ENCODE measurements at places on chromosomes 13 and 19.

GRCh38 chr13:51931606-51932005 is 69.8 kb downstream of the CCDC70 start:
- DNase-seq = no peak

GRCh38 chr13:45776748-45777147 is 74.6 kb downstream of the CBY2 start:
- no peak for DNase-seq

DNA sequence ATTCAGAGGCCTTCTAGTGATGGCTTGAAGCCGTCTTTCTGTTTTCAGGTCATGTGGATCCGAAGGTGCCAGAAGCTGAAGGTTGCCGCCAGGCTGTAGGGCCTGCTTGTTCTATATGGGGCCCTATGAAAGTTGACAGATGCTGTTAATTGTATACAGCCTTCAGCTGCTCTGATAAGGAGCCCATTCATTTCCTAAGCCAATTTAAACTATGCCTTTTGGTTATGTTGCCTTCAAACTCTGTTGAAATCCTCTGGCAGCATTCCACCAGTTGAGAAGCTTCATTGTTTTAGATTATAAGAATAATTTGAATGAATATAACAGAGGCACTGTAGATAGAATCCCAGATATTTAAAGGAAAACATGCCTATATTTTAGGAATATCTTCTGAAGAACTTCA is 34.4 kb downstream of the RAP2A start:
- no peak for DNase-seq

GRCh38 chr13:110616103-110617101 is 1.1 kb downstream of the NAXD start:
- DNase-seq = no peak

- DNase-seq = no peak
Observed at GRCh38 chr13:56718791-56719190, 421.9 kb upstream of the PRR20A start.

DNA sequence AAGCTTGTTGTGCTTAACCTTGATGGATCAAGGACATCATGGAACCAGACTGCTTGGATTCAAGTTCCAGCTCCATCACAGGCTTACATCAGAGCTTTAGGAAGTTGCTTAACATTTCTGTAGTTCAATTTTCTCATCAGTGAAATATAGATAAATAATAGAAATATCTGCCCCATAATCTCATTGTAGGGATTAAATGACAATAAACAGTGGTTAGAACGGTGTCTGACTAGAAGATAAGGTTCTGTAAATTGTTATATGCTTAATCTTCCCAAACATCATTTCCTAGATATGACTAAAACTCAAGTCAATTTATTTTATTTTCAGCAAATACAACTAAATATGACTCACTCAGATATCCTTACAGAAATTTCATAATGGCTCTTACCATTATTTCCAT is 83.5 kb downstream of the SLITRK1 start:
- DNase-seq = no peak

DNA sequence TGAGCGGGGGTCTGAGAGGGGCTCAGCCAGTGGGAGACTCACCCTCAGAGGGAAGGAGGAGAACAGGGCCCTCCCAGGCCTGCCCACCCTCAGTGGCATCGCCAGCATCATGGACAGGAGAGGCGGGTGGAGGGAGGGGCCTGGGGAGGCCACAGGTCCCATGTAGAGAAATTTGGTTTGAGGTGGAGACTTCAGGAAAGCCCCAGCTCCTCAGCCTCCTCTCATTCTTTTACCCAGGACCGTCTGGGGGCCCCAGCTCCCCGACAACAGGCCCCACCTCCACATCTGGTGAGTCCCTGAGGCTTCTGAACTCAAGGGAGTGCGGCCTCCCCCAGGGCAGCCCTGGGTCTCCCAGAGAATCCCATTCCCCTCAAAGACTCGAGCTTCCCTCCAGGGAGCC is 3.1 kb downstream of the LILRB1 start:
- no peak for DNase-seq

DNA sequence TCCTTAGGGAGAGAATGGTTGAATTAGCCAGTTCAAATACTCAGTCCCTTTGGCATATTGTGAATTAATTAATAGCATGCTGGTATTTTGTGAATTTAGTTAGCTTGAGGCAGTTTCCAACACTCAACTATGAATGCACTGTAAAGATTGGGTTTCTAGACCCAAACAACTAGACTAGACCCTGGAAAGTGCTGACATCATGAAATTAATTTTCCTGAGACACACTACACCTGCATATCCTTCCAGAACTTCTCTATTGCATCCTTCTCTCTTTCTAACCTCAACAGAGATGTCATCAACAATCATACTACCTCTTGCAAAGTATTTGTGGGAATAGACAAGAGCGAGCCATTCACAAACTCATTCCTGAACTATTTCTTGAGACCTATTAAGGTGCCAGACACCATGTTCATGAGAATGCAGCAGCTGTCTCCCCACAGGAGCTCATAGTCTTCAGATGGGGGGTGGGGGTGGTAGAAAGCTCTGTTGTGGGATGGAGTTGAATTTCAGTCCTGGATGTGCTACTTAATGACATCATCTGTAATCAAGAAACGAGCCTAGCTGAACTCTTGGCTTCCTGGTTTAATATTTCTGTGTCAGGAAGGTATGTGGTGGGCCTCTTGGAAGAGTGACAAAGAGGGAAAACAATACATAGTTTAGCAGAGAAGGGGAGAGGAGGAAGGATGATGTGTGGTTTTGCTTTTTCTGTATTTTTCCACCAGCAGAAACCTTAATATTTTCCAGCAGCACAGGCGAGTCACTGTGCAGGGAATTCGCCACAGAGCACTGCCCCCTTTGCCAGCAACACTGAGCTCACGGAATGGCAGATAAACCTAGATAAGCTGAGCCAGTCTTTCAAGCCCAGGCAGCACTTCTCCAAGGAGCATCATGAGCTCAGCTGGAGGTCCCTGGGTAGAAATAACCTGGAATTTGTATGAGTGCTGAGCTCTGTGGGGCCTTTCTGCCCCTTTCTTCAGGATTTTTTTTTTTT is 53.1 kb upstream of the CYSLTR2 start:
- DNase-seq = no peak

DNA sequence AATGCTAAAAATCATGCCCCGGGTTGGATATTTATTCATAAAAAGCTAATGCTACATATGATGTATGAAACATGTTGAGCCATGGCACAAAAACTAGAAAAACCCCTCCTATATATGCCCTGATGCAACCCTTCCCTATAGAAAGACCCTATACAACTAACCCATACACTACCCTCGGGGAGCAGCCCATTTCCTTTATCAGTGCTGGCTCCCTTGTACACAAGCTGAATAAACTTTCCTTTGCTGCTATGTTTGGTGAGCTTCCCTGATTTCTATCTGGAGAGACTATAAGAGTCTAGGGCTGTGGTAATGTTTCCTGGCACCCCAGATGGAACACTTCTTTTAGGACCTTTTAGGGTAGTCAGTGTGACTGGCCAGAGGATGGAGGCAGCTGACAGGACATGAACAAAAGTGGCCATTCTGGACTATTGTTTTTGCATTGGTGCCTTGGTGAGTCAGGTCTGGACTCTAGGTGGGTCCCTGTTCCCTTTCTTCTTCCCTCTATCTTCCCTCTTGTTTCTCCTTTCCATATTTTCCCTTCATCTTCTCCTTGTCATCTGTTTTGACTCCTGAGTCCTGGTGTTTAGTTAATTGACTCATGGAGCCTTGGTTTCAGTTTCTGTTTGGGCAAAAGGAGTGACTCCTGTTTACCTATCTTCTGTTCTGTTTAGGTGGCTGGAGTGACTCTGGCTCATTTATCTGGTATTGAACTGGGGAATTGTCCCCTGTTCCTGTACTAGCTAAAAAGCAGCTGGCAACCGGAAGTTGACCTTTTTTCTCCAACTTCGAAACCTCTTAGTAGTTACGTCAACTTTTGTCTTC is 1321.8 kb upstream of the PCDH9 start:
- no peak for DNase-seq

DNA sequence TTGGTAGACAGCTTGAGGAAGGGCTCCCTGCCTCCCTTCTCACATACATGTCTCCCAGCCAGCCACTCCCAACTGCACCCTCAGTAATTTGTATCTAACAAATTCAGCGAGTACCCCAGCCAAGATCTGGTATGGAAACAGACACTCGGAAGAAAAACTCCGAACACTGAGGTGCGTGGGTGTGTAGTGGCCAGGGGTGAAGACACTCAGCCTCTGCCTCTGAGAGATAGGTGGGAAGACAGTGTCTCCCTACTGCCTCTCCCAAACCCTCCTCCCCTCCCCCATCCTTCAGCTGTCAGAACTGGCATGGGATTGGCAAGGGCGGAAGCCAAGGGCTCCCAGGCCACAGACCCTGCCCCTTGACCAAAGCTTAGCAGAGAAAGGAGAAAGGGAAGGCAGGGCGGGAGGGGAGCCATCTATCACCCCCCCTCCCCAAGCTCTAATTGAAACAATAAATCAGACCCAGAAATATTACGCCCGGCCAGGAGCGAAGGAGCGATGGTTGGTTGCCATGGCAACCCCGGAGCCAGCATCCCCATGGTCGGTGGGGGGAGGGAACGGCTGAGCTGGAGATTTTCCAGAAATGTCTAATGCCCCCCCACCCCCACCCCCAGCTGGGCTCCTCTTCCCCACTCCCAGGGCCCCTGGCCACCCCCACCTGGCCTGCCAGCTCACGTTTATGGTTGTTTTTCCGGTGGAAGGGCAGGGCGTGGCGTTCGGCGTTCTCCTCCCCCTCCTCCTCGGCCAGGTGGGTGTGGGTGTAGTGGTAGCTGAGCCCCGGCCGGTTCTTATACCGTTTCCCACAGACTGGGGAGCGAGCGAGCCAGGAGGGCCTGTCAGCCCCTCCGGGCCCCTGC is 7.0 kb downstream of the DPF1 start:
- no peak for DNase-seq

DNA sequence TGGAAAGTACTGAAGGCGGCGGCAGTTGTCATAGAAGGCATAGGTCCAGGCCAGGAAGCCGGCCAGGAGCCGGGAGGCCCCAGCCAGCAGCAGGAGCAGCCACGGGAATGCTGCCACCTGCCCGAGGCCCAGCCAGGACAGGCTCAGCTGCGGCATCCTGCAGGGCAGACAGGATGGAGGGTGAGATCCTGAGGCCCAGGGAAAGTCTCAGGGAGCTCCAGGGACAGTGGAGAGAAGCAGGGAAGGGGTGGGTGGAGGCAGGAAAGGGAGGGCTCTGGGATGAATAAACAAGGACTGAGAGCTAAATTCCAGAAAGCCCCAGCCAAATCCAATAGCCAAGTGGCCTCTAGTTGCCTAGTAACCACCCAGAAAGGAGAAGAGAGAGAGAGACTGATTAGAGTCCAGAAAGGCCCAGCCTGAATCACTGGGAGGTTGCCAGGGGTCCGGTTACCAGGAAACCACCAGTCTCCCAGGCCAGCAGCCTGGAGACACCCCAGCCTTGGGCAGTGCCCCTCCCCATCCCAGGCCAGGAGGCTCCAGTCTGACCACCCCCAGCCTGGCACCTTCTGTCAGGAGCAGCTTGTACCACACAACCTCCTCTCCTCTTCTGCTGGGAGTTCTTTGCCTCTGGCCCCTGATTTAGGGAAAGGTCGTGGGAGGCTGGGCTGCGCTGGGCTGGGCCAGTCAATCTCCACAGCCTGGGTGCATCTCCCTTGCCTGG is 7.5 kb upstream of the OR10H5 start:
- DNase-seq = no peak

DNA sequence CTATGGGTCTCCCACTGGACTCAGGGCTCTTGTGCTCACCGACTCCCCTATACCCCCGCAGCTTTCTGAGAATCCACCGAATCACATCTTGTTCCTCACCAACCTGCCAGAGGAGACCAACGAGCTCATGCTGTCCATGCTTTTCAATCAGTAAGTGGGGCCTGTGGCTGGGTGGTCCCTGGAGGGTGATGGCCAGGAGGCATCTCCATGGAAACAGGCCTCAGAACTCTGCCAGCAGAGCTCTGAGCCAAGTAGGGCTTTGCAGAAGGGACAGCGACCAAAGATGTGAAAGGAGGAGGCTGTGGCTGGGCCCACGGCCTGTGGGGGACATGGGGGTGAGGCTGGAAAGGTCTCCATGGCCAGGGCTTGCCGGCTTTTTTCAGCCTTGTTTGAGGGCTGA is 11.8 kb upstream of the MIA start:
- DNase-seq = no peak

DNA sequence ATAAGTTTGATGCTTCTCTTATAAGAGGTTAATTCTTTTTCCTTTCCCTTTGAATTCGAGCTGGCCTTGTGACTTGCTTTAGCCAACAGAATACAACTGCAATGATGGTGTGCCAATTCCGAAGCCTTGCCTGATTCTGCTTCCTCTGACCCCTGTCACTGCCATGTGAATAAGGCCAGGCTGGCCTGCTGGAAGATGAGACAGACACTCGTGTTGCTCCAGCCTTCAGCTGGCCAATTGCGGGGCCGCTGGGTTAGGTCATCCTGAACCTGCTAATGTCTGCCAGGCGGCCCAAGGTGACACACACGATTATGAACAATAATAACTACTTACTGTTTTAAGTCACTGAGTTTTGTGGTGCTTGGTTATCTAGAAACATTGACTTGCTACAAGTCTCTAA is 352.0 kb downstream of the MYO16 start:
- DNase-seq = no peak

DNA sequence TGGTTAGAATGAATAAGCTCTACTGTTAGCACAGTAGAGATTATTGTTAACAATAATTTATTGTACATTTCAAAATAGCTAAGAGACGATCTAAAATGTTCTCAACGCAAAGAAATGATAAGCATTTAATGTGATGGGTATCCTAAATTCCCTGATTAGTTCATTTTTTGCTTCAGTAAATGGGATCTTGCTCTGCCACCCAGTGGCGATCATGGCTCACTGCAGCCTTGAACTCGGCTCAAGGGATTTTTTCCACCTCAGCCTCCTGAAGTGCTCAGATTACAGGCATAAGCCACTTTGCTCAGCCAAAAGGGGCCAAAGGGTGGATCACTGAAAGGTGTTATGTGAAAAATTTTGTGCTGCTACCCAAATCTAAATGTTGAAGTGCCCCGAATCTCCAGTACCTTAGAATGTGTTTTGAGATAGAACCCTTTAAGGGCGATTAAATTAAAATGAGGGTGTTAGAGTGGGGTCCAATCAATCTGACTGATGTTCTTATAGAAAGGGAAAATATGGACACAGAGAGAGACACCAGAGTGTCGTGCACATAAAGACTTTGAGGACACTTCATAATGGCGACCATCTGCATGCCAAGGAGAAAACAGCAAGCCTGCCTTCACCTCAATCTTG is 31.5 kb upstream of the ZNF766 start:
- no peak for DNase-seq

- DNase-seq = no peak
Observed at GRCh38 chr19:18385675-18386542, at the start of gene GDF15. Gene GDF15 (plus strand): TSS chr19:18386158. CDS start chr19:18386190, 32 bp downstream.
